ENCODE measurements at places on chromosomes 3 and 15. TPM values are rescaled to one million over a fixed set of nuclear protein-coding genes. Genes with fewer than 3 reads are reported as not detected.

DNA sequence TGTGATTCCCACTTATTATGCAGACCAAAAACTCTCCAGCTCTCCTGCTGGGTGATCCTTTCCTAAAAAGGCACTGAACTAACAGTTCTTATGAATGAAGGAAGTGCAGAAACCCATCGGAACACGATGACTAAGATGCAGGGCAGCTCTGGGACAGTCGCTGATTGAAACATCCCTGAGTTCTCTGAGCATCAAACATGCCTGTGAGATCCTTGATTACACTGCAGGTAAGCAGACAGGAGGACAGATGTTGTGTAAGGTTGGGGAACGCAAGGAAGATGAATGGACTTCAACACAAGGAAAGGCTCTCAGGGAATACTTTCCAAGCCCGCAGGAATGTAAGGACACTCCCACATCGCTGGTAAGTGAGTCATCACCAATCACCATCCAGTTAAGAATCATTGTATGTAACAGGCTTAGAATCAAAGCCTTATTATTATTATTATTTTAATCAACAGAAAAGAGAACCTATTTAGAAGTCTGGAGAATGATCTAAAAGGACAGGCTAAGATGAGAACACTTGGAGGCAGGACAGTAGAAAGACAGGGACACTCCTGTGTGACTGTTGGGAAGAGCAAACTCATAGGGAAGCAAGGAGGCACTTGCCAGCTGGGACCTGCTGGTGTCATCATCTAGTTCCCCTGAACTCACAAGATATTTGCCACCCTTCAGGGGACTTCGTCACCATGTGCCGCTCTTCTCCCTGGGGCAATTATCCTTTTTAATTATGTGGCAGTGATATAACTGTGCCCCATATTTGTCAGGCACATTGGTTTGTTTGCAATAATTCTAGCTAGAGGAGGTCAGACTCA, 26.0 kb downstream of the TMEM158 start:
- DNase-seq = no peak

- no peak for DNase-seq
Measured at GRCh38 chr3:156973954-156974353, 147.8 kb downstream of the LEKR1 start.

- no peak for DNase-seq
Measured at GRCh38 chr3:42846685-42847522, 28.8 kb downstream of the CYP8B1 start.

DNA sequence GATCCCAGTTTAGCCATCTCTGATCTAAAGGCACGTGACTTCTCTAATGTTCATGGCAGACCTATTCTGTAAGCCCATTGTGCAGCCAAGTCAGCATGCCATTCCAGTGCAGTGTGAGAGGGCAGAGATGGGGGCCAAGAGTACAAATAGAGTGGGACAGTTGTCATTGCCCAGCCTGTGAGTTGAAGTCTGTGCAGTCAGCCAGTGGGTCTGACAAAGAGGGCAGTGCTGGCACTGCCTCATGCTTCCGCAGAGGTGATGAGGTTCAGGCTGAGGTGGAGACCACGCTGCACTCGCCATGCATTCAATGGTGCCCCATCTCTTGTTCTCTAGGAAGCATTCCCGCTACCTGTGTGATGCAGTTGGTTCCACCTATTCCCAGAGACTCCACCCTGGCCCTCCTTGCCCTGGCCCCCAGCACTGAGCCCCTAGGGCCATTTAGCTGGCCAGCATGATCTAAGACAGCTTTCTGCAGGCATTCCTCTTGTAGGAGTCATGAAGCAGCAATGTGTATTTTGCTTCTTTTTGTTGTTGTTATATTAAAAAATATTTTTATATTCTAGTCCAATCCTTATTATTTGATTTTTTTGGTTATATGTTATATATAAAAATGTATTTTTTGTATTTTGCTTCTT, 3.7 kb downstream of the MRAS start:
- DNase-seq = no peak

DNA sequence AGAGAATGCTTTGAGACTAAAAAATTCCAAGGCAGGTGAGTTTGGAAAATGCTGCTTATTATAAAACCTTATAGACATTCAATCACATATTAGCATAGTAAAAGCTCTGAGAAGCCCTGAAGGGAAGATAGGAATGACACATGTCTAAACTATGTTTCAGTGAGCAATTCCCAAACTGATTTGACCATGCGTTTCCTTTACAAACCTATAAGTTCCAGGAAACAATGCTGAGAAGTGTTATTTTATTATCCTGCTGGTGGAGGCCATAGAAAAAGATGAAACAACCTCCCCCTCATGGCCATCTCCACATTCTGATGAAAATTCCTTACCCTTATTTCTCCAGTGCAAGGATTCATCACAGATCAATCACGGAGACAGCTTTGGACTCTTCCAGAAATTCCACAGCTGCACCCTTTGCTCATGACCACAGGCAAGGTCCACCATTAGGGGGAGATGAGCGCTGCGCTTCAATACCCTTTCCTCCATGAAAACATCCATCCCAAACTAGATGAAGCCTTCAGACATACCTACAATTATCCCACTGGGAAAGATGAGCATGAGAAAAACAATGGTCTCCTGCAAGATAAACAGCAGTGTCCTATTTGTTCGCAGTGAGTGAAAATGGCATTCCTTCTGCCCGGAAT, 372.1 kb downstream of the MAGI1 start:
- DNase-seq = no peak

- DNase-seq = no peak
Measured at GRCh38 chr3:115698851-115699591, 75.7 kb downstream of the GAP43 start.

- DNase-seq = no peak
Measured at GRCh38 chr3:42115215-42115614, 24.1 kb downstream of the TRAK1 start.

DNA sequence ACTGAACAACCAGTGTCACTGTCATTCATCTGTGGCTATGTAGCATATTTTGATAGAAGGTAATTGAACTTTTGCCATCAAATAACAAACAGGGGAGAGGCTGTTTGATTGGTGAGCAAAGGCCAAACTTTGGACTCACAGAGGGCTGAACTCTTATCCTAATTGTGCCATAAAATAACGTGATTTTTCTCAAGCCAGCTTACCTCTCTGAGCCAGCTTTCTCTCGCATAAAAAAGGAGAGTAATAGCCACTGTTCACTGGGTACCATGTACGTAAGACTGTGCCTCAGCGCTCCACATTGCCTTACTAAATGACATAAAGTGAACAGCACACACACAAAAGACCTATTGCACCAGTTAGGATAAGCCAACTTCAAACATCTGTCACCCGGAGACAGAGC, 216.9 kb downstream of the LRTM1 start:
- no peak for DNase-seq

DNA sequence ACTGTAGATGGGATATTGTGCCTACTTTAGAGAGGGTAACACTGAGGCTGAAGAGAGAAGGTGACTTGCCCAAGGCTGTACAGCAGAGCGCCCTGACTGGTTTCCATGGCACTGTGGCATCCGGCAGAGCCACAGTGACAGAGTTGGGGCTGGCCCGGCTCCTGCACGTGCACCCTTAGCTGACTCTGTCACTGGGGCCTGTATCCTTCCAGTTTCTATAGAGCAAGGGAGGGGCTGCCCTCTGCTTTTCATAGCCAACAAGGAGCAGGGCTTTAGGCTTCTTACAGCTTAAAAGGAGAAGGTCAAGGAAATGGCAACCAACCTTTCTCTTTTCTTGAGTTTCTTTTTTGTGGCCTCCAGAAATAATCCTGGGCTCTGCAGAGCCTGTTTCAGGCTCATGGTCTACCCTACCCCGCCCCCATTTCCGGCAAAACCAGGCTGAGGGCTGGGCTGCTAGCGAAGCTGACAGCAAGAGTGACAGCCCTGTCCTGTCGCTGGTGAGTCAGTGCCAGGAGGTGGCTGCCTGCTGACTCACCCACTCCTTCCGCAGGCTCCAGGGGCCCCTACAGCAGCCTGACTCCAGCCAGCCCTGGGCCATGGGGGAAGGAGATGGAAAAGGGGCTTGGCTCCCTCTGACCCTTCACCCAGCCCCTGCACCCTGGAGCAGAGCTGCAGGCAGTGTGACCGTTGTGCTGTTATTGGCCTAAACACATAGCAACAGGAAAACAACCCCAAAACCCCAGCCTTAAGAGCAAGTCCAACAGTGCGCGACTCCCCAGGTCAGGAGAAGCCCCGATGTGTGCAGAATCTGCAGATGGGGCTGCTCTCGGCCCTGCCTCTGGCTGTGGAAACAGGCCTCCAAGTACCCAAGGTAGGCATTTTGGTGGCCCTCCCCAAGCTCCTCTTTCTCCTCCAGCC, 29.8 kb downstream of the SLC6A6 start:
- peak; percentile 95 for DNase-seq

- no peak for DNase-seq
Measured at GRCh38 chr3:159273608-159274007, 471.8 kb downstream of the MFSD1 start.

DNA sequence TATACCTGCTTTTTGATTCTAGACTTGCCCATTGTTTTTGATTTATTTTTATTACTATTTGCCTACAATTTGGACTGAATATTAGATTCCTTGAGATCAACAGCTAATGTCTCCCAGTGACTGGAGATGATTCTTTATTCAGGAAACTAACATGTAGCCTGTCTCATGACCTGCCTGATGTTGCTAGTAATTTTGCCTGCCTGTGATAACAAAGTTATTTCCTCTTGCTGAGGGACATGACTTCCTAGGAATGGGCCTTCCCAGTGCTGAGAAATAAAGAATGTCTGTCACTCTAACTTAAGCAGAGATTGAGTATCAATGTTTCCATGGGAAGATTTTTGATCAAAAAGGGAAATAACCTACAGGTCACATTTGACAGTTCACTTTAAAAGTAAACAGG, 13.4 kb upstream of the NPHP3 start:
- DNase-seq = no peak

- DNase-seq = no peak
Measured at GRCh38 chr3:71903936-71904335, 119.0 kb upstream of the PROK2 start.

GRCh38 chr3:43023746-43024145, 44.6 kb downstream of the GASK1A start:
- no peak for DNase-seq

The TRIM59 gene
- 26.3 TPM for total RNA-seq

The UBA7 gene
- total RNA-seq = 269 TPM

The SERPINI2 gene
- not detected for total RNA-seq

The TP63 gene
- 0.25 TPM for total RNA-seq

The AVEN gene
- 7.1 TPM for total RNA-seq

All from CD4-positive, alpha-beta memory T cell (primary cell).